ENCODE measurements at places on chromosomes 16 and 17.

- H3K27ac ChIP-seq = peak overlapping the region; percentile 51
- DNase-seq = no peak
- H3K27me3 ChIP-seq = no peaks in the 10 kb centered on the region
- H3K4me3 ChIP-seq = no peak overlapping the region
Observed at GRCh38 chr17:19285213-19285900, 48.2 kb downstream of the EPN2 start.

DNA sequence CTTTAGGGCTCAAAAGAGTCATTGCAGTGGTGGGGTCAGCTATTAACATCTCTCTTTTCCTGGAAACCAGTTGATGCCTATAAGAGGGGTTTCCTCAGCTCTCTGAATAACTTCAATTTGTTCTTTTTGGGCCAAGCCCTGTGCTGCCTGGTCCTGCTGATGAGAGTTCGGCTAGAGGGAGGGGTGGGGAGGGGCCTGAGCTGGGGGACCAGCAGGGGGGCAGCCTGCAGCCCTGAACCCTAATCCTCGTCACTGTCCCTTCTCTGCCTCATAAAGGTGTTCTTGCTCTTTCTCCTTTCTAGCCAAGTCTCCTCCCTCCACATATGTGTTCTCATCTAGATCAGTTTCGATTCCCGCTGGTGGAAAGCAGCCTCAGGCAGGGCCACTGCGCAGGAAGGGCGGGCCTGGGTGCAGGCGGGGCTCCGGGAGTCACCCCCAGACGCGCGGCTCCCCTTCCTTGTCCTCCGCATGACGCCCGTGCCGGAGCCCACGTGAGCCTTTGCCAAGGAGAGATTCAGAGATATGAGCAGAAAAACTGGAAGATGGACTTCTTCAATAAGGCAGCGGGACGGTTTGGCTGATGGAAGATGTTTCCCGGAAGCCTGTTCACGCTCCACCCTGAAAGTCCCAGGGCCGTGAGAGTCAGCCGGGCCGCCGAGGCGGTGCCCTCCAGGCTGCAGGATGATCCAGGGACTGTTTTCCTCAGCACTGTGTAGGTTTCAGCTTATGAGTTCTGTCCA, 15.0 kb upstream of the RHOT1 start:
- H3K4me3 ChIP-seq = peak overlapping the region; percentile 62
- H3K36me3 ChIP-seq = no peaks in the 10 kb centered on the region
- DNase-seq = peak; percentile 53
- H3K4me1 ChIP-seq = peaks cover 15% of the 10 kb centered on the region

DNA sequence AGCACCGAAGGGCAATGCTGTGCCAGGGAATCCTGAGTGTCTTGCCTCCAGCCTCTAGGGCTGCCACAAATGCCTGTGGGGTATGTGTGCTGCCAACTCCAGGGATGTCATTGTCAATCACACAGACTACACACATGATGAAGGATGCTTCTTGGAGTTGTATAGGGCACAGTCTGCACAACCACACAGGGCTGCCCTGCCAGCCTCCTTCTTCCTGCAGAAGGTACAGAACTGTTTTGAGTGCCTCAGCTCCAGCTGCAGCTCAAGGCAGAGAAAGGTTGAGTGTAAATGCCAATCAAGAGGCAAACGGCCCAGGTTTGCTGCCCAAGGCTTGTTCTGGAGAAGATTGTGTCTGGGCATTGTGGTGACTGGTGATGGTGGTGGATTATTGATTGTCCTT, 15.6 kb downstream of the SCNN1B start:
- H3K4me1 ChIP-seq = peaks cover 18% of the 10 kb centered on the region
- DNase-seq = no peak
- H3K4me3 ChIP-seq = no peak overlapping the region
- H3K36me3 ChIP-seq = no peaks in the 10 kb centered on the region
- H3K27me3 ChIP-seq = no peaks in the 10 kb centered on the region

GRCh38 chr16:35733278-35733965, 2274.0 kb downstream of the TP53TG3F start:
- H3K4me1 ChIP-seq = no peaks in the 10 kb centered on the region
- DNase-seq = no peak
- no peaks in the 10 kb centered on the region for H3K36me3 ChIP-seq
- no peaks in the 10 kb centered on the region for H3K27me3 ChIP-seq
- H3K27ac ChIP-seq = no peak overlapping the region

- H3K27ac ChIP-seq = peak overlapping the region; percentile 76
- DNase-seq = no peak
- peaks cover 12% of the 10 kb centered on the region for H3K4me1 ChIP-seq
- no peaks in the 10 kb centered on the region for H3K27me3 ChIP-seq
- H3K36me3 ChIP-seq = no peaks in the 10 kb centered on the region
- H3K4me3 ChIP-seq = no peak overlapping the region
Observed at GRCh38 chr17:55575058-55575636, 63.9 kb upstream of the SMIM36 start.

- H3K27me3 ChIP-seq = no peaks in the 10 kb centered on the region
- DNase-seq = no peak
- no peak overlapping the region for H3K4me3 ChIP-seq
- no peaks in the 10 kb centered on the region for H3K36me3 ChIP-seq
- no peaks in the 10 kb centered on the region for H3K4me1 ChIP-seq
Observed at GRCh38 chr16:20364051-20364450, 11.5 kb upstream of the UMOD start.

GRCh38 chr17:75553295-75554110, 28.0 kb downstream of the LLGL2 start:
- no peaks in the 10 kb centered on the region for H3K27me3 ChIP-seq
- no peak for DNase-seq
- no peak overlapping the region for H3K27ac ChIP-seq

DNA sequence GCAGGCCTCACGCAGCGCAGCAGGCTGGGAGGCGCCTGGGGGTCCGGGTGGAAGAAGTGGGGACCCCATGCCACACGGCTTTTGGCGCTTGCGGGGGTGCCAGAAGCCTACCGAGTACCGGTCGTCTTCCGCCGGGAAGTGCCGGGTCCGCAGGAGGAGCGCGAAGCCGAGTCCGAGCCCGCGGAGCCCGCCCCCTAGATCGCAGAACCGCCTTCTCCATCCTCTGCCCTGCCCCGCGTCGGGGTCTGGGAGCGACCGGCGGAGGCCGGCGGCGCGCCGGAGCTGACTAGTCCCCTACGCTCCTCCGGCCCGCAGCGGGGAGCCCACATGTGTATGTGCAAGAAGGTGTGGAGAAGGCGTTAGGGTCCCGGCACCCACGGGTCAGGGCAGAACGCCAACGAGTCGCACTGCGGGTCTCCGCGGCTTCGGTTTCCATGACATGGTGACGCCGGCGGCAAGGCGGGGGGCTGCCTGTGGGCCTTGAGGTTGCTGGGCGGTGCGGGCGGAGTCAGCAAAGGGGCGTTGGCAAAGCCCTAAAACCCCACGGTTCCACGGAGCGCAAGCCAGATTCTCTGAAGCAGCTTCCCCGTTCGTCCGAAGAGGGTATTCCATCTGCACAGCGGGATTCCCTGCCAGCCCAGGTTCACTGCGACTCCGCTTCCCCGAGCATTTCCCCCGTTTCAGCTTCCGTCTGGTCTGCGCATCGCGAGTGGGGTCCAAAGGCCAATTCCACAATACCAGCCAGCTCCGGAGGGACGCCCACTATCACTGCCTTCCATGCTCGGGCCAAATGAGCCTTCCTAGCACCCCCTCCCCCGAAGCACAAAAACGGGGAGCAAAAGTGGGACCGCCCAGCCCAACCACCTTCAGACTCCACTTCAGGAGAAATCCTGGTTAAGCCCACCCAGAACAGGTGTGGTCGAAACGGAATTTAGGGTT, 2.3 kb upstream of the LHX1 start:
- no peak for DNase-seq
- no peaks in the 10 kb centered on the region for H3K36me3 ChIP-seq
- peaks cover 89% of the 10 kb centered on the region for H3K4me1 ChIP-seq
- peaks cover 90% of the 10 kb centered on the region for H3K27me3 ChIP-seq
- H3K4me3 ChIP-seq = no peak overlapping the region
- H3K27ac ChIP-seq = no peak overlapping the region

- DNase-seq = no peak
- H3K27ac ChIP-seq = no peak overlapping the region
- H3K4me1 ChIP-seq = peaks cover 78% of the 10 kb centered on the region
- H3K36me3 ChIP-seq = no peaks in the 10 kb centered on the region
Observed at GRCh38 chr17:46135126-46135812, 58.0 kb downstream of the KANSL1 start.

DNA sequence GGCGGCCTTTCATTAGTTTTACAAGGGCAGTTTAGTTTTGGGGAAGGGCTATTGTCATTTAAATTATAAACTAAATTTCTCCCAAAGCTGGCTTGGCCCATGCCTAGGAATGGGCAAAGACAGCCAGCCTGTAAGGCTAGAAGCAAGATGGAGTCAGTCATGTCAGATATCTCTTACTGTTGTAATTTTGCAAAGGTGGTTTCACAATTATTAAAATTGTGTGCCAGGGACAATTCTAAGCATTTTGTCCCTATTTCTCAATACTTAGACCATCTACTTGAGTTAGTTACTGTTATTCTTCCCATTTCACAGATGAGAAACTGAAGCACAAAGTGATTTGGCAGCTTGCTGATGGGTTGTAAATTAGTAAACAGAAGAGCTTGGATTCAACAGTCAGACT, 467.7 kb upstream of the GOT2 start:
- no peak overlapping the region for H3K27ac ChIP-seq
- no peaks in the 10 kb centered on the region for H3K36me3 ChIP-seq
- DNase-seq = no peak
- H3K4me1 ChIP-seq = no peaks in the 10 kb centered on the region
- no peak overlapping the region for H3K4me3 ChIP-seq

DNA sequence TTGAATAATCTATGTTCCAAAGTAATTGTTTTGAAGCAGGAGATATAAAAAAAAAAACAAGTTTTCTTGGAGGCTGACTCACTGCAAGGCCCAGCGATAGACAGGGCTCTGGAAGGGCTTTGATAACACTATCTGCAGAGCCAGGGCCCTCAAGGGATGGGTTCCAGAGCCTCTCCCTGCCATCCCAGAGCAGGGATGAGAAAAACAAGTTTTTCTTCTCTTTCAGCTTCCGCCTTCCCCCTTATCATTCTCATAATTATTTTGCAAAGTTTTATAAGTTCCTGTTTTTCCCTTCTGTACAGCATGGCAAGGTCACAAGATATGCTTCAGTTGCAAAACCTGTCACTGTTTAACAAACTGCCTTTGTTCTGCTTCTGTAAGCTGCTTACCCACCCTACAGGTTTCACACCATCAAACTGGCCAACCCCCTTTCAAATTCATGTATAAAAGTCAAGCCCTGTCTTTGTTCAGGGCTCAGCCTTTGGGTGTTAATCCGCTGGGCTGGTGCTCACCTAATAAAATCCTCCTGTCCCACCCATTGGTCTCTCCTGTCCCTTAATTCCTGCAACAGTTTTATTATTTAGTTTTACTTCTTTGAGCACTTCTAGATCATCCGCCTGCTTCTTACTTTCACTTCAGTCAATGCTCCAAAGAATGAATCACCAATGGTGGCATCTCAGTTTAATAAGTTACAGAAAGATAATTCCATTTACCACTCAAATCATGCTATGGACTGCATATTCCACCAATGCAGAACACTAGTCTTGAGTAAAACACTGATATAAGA, 5.6 kb upstream of the THUMPD1 start:
- peak overlapping the region; percentile 15 for H3K27ac ChIP-seq
- no peaks in the 10 kb centered on the region for H3K27me3 ChIP-seq
- no peak overlapping the region for H3K4me3 ChIP-seq
- H3K36me3 ChIP-seq = no peaks in the 10 kb centered on the region
- H3K4me1 ChIP-seq = no peaks in the 10 kb centered on the region

- H3K4me3 ChIP-seq = no peak overlapping the region
- H3K27me3 ChIP-seq = no peaks in the 10 kb centered on the region
- peaks cover 51% of the 10 kb centered on the region for H3K4me1 ChIP-seq
- H3K27ac ChIP-seq = no peak overlapping the region
- no peaks in the 10 kb centered on the region for H3K36me3 ChIP-seq
Observed at GRCh38 chr16:67389911-67390815, 3.1 kb downstream of the TPPP3 start.

- no peak overlapping the region for H3K4me3 ChIP-seq
- H3K27ac ChIP-seq = no peak overlapping the region
Observed at GRCh38 chr17:53707566-53707965, 115.2 kb upstream of the KIF2B start.

DNA sequence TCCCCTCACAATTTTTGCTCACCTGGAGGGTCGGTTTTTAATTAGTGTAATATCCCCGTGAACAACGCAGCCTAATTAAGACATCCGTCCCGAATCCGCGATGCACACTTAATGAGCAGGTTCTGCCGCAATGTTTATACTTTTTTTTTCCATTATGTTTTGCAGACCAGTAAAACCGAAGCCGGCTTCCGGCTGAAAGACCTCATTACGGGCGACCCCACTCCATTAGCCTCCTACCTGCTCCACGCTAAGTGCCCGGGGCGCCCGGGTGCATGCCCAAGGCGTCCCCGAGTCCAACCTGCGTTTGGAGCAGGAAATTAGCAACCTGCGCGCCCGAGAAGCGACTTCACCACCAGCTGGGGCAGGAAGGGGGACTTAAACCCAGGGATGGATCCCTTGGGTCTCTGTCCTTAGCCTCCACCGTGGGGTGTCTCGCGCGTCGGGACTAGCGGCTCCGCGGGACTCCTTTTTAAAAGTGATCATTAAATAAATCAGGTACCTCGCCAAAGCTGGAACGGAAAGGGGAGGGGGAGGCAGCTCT, 1.7 kb downstream of the RBFOX3 start:
- H3K4me3 ChIP-seq = peak overlapping the region; percentile 57
- H3K27me3 ChIP-seq = peaks cover 7% of the 10 kb centered on the region

GRCh38 chr17:12227547-12227946, 206.9 kb downstream of the MAP2K4 start:
- no peaks in the 10 kb centered on the region for H3K36me3 ChIP-seq
- no peak overlapping the region for H3K27ac ChIP-seq
- no peak overlapping the region for H3K4me3 ChIP-seq
- peaks cover 19% of the 10 kb centered on the region for H3K4me1 ChIP-seq
- DNase-seq = no peak

DNA sequence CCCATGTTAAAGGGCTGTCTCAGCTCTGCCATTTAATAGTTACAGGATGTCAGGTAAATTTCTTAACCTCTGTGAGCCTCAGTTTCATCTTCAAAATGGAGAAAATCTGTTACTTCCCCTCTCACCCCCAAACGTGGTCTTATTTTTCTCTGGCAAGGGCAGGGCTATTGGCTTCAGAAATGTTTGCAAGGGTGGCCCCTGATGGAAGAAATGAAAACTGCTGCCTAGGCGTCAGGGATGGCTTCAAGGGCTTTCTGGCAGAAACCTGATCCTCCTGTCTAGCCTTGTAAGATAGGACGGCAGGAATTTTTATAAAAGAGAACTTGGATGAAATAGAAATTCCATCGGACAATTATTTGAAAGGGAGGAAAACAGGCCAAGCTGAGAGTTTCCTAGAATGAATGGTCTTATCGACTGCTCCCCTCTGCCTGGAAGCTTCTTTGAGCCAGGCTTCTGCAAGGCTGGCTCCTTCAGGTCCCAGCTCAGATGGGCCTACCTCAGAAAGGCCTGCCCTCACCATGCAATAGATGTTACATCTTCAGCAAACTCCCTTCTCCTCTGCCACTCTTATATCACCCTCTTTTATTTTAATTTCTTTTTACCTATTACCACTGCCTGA, 43.0 kb upstream of the TANGO6 start:
- no peak overlapping the region for H3K4me3 ChIP-seq
- H3K36me3 ChIP-seq = peaks cover 32% of the 10 kb centered on the region
- H3K27ac ChIP-seq = no peak overlapping the region
- H3K4me1 ChIP-seq = no peaks in the 10 kb centered on the region

Data from esophagus squamous epithelium (tissue), 5 donors.